ENCODE measurements at places on chromosomes 16 and 17. TPM values are rescaled to one million over a fixed set of nuclear protein-coding genes. Genes with fewer than 3 reads are reported as not detected.

DNA sequence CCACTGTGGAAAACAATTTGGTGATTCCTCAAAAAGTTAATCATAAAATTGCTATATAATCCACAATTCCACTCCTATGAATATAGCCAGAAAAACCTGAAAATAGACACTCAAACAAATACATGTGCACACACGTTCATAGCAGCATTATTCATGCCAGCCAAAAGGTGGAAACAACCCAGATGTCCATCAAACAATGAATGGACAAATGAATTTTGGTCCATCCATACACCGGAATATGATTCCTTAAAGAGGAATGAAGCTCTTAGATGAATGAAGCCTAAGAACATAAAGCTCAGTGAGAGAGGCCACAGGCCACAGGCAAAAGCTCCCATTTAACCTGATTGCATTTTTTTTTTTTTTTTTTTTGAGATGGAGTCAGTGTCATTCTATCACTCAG is 114.6 kb upstream of the TNRC6C start:
- no peak overlapping the region for H3K27ac ChIP-seq
- H3K27me3 ChIP-seq: no peaks in the 10 kb centered on the region
- no peak for DNase-seq

DNA sequence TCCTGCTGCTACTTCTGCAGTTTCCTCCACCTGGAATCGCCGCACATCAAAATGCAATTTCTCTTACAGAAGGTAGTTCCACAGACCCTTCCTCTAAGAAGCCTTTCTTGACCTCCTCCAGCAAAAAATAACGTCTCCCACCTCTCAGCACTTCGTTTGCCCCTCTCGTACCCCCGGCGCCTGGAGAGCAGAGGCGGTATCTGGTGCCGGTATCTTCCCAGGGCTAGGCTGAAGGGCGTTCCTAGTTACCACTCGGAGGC is 482 bp downstream of the DCTPP1 start:
- no peaks in the 10 kb centered on the region for H3K36me3 ChIP-seq
- no peak for DNase-seq
- peaks cover 17% of the 10 kb centered on the region for H3K4me1 ChIP-seq
- H3K27me3 ChIP-seq: no peaks in the 10 kb centered on the region
- H3K27ac ChIP-seq: peak overlapping the region; percentile 59
- peak overlapping the region; percentile 51 for H3K4me3 ChIP-seq

DNA sequence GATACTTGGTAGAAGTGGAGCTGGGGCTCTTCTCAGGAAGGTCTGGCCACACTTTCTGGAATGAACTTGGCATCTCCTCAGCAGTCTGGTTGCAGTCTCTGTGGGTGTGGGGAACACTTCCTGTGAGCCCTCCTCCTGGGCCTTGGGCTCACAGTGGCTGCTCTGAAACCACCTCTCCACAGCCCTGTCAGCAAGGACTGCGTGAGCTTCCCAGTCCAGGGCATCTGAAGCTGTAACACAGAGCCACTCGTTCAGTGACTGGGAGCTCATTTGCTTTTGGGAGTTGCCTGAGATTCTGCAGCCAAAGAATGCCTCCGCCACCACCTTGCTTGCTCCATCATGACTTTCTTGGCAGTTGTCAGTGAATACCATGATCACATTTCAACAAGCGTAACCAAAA is 60.0 kb downstream of the CLEC16A start:
- H3K27me3 ChIP-seq: no peaks in the 10 kb centered on the region
- no peaks in the 10 kb centered on the region for H3K4me1 ChIP-seq
- no peak overlapping the region for H3K27ac ChIP-seq
- no peak overlapping the region for H3K4me3 ChIP-seq

- H3K36me3 ChIP-seq: no peaks in the 10 kb centered on the region
- H3K27ac ChIP-seq: no peak overlapping the region
- DNase-seq: peak; percentile 50
- H3K4me3 ChIP-seq: no peak overlapping the region
- no peaks in the 10 kb centered on the region for H3K27me3 ChIP-seq
- peaks cover 20% of the 10 kb centered on the region for H3K4me1 ChIP-seq
These were observed 27.0 kb upstream of the RASD1 start for GRCh38 chr17:17523001-17523730.

GRCh38 chr17:4969047-4969550 is 1.5 kb upstream of the SPAG7 start:
- H3K27me3 ChIP-seq: no peaks in the 10 kb centered on the region
- DNase-seq: no peak
- no peak overlapping the region for H3K4me3 ChIP-seq
- H3K36me3 ChIP-seq: peaks cover 9% of the 10 kb centered on the region
- H3K27ac ChIP-seq: peak overlapping the region; percentile 95

DNA sequence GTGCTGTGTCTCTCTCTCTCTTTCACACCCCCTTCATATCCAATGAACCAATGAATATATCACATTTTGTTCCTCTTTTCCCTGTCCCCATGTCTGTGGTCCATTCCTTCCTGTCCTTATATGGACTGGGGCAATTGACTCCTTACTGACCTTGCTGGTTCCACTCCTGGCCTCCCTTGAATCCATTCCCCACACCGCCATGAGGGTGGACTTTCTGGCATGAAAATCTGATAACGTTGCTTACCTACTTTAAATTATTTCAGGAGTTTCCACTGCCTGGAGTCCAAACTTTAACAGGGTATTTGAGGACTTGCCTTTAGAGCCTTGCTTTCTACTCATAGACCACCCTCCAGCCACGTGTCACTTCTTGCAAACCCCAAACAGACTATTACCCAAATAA is 12.1 kb upstream of the ARHGAP17 start:
- H3K4me3 ChIP-seq: no peak overlapping the region
- H3K36me3 ChIP-seq: no peaks in the 10 kb centered on the region
- peaks cover 8% of the 10 kb centered on the region for H3K4me1 ChIP-seq
- no peak for DNase-seq

DNA sequence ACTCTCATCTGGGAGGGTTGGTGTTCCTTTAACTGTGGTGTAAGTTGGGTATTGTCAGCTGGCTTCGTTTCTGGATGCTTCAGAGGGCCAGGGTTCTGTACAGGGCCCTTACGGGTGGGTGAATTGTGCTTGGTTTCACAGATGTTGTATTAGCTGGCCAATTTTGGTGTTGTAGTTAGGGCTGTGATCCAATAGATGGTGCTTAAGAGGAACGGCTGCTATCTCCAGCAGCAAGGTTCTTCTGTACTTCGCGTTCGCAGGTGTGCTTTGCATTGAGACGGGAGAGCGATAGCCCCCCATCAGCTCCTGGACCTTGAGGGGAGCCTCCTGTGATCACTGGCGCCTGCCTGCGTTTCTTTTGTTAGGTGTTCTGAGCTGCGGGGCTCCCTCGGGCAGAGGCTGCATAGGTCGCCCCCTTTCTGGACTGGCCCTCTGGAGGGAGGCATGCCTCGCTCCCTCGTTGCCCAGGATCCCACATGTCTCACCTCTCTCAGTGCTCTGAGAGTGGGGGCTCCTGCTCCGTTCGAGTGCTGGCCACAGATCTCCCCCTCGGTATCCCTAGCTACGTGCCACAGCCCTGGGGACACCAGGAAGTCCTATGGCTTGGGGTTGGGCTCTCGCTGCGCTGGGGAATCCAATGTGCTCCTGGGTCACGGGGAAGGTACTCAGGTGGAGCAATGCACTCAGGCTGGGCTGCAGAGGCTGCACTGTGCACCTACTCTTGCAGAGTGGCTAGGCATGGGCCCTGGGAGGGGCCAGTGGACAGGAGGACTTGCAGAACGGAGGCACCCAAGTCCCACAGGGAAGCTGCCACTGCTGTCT is 837 bp upstream of the PRDM7 start:
- H3K4me3 ChIP-seq: no peak overlapping the region
- peaks cover 22% of the 10 kb centered on the region for H3K4me1 ChIP-seq
- H3K36me3 ChIP-seq: no peaks in the 10 kb centered on the region
- H3K27me3 ChIP-seq: no peaks in the 10 kb centered on the region

GRCh38 chr16:68267612-68268405 is 3.5 kb downstream of the SLC7A6 start:
- H3K27ac ChIP-seq: peak overlapping the region; percentile 40
- no peak for DNase-seq
- H3K4me1 ChIP-seq: peaks cover 35% of the 10 kb centered on the region
- peaks cover 1% of the 10 kb centered on the region for H3K36me3 ChIP-seq
- no peak overlapping the region for H3K4me3 ChIP-seq

DNA sequence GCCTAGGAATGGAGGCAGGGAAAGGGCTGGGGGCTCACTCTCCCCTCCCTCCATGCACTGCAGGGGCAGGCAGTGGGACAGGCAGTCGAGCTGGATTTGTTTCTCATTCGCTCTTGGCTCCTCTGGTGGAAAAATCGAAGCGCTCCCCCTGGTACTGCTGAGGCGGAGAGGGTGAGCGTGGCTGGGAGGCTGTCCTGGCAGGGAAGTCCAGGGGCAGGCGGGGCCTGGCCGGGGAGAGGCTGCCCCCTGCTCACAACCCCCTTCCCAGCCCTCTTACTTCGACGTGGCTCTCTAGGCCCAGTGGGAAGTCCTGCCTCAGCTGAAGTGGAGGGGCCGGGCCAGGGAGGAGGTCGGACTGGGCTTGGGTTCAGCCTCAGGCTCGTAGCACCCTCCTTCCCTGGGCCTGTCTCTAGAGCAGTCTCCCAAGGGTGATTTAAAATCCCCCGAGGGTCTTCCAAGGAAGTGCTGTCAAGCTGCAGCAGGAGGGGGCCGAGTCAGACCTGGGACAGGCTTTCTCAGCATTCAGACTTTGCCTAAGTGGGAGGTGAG is 16.5 kb upstream of the TMEM92 start:
- no peaks in the 10 kb centered on the region for H3K36me3 ChIP-seq
- H3K4me1 ChIP-seq: no peaks in the 10 kb centered on the region
- no peaks in the 10 kb centered on the region for H3K27me3 ChIP-seq
- no peak overlapping the region for H3K27ac ChIP-seq
- no peak for DNase-seq

GRCh38 chr17:59702304-59702703 is 4.9 kb downstream of the PTRH2 start:
- H3K27me3 ChIP-seq: no peaks in the 10 kb centered on the region
- H3K36me3 ChIP-seq: peaks cover 34% of the 10 kb centered on the region
- H3K27ac ChIP-seq: no peak overlapping the region
- no peak overlapping the region for H3K4me3 ChIP-seq
- no peak for DNase-seq
- H3K4me1 ChIP-seq: peaks cover 30% of the 10 kb centered on the region

- DNase-seq: no peak
- H3K27me3 ChIP-seq: no peaks in the 10 kb centered on the region
- peak overlapping the region; percentile 8 for H3K27ac ChIP-seq
These were observed 15.8 kb downstream of the KRABD2 start for GRCh38 chr17:8360751-8361150.

DNA sequence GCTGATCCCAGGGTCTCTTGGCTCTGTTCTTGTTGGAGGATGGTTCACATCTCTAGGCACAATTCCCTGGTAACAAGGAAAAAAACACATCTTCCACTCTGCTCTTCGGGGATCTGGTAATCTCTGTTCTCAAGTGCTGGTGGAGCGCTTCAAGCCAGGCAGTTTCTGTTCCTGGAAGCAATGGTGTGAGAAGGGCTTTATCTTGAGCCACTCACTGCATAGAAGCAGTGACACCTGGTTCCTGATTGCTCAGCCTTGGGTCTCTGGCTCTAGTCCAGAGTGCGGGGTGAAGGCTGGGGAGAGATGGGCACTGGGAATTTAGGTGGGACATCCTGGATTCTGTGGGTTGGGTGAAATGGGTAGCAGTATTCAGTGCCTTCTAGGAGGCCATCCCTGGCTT is 14.1 kb downstream of the AKAP1 start:
- H3K27ac ChIP-seq: no peak overlapping the region
- H3K4me3 ChIP-seq: no peak overlapping the region
- H3K4me1 ChIP-seq: peaks cover 9% of the 10 kb centered on the region
- H3K27me3 ChIP-seq: no peaks in the 10 kb centered on the region
- no peaks in the 10 kb centered on the region for H3K36me3 ChIP-seq

DNA sequence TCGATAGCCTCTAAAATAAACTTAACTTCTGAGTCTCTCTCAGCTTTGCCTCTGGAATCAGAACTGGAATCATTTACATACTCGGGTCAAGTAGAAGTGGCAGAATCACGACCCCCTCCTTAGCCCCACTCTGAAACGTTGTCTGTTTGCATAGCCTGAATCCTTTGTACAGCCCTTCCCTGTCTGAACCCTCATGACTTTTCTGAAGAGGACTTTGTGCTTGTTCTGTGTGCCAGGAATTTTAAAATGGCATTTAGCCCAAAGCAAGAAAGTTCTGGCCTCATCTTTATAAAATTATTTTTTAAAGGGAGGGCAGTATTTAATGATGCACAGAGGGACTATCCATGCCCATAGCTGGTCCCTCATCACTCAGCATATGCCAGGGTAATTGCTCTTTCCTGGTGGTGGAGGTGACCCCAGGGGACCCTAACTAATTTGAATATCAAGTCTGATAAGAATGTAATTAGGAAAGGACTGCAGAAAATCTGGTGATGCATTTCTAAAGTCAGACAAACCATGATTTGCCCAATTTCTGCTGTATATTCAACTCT is 342.7 kb upstream of the TNRC6C start:
- no peak overlapping the region for H3K4me3 ChIP-seq
- no peaks in the 10 kb centered on the region for H3K27me3 ChIP-seq
- DNase-seq: no peak

DNA sequence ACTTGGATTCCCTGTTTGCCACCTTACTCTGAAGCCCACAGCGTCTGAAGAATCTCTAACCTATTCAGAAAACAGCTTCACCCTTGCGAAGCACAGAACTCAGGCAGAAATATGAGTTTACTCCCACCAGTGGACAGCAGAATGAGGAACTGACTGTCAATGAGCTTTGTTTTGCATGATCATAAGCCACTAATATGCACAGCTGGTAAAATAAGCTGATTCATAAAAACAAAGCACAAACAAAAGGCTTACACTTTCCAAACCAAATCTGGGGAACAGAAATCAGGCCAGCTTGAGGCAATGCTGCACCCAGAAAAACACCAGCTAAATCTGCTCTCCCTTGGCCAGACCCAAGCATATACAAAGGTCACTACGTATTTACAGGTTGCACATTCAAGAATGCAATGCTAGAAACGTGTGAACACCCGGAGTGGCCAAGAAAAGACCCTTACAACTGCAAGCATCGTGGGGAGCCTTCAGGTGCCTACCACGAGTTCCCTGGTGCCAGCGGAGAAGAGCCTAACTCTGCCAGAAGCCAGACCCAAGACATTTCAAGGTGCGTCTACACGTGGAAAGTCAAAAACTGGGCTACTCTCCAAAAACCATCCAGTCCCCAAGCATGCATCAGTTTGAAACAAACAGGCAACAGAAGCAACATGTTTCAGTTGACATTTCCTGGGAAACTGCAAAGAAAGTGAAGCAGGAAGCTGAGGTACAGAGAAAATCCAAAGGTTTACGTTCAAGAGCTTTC is 207.1 kb downstream of the ZFHX3 start:
- H3K27ac ChIP-seq: no peak overlapping the region
- no peaks in the 10 kb centered on the region for H3K27me3 ChIP-seq
- no peak for DNase-seq
- H3K36me3 ChIP-seq: no peaks in the 10 kb centered on the region
- no peak overlapping the region for H3K4me3 ChIP-seq
- H3K4me1 ChIP-seq: peaks cover 11% of the 10 kb centered on the region

DNA sequence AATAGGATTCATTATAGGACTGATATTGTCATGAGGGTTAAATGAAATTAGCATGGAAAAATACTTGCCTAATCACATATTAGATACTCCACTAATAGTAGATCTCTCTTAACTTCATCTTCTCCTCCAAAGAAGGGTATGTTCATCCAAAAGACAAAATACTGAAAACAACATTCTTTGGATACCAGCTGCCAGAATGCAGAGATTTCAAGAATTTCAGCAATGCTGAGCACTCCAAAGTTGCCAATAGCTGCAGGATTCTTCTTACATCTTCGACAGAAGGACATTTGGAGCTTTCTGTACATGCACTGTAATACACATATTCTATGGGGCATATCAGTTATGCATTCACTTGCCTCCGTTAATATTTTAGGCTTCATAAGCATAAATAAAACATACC is 436.5 kb downstream of the HAPSTR1 start:
- H3K4me1 ChIP-seq: no peaks in the 10 kb centered on the region
- H3K4me3 ChIP-seq: no peak overlapping the region
- no peaks in the 10 kb centered on the region for H3K36me3 ChIP-seq
- no peaks in the 10 kb centered on the region for H3K27me3 ChIP-seq

The GAST gene
- not detected for total RNA-seq

The SLC5A10 gene
- not detected for total RNA-seq

All from upper lobe of left lung (tissue), 6 donors.